ENCODE measurements at places on chromosomes 5 and 9.
A peak's percentile ranks its signal among the peaks of the same experiment; 100 is the strongest.

- DNase-seq = no peak
Measured at GRCh38 chr5:141779503-141779973, 97.5 kb upstream of the ARAP3 start.

DNA sequence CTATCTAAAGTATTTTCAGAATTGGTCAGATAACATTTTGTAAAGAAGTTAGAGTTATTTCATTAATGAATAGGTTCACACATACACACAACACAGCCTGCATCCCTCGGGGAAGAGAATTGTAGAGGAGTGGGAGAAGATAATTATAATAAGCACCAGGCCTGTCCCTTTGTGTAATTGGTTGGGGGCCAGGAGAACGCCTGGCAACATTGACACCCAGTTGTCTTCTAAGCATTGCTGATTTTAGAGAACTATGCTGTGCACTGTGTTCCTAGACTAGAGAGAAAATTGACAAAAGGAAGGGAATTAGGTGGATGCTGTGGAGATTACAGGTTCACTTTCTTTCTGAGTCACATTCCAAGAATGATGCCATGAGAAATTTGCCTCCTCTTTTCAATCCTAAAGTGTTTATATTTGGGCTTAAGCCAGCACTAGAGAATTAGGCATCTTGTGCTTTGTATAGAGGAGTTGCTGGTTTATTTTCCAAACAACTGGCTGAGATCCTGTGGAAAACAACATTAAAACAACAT lies 247.6 kb downstream of the COX7C start:
- DNase-seq = no peak

DNA sequence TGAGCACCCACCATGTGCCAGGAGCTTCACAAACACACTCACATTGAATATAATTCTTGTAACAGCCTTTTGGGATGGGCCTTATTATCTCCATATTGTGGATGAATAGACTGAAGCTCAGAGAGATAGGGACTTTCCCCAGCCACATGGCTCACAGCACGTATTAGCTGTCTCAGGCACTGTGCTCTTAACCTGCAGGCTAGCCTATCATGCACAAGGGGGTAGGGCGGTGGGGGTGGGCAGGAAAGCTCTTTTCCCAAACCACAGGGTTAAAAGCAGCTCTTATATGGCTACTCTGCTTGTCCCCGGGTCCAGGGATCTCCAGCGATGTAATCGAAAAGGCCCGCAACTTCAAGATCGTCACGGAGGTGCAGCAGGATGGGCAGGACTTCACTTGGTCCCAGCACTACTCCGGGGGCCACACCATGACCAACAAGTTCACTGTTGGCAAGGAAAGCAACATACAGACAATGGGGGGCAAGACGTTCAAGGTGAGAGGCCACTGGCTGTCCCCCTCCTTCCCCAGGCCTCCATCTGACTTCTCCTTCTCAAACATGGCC lies 2.6 kb downstream of the FABP6 start:
- DNase-seq = no peak

- peak; percentile 81 for DNase-seq
Measured at GRCh38 chr5:45696206-45696836, at the start of gene HCN1. Gene HCN1 (minus strand): TSS chr5:45696380.

GRCh38 chr9:130110596-130111021 lies 56.9 kb downstream of the GPR107 start:
- DNase-seq = no peak

GRCh38 chr5:138610415-138610917 lies 35.3 kb upstream of the HSPA9 start:
- DNase-seq = no peak

- DNase-seq = no peak
Measured at GRCh38 chr5:155252717-155253116, 239.2 kb downstream of the KIF4B start.

GRCh38 chr5:14097998-14098471 lies 45.1 kb upstream of the TRIO start:
- DNase-seq = no peak

DNA sequence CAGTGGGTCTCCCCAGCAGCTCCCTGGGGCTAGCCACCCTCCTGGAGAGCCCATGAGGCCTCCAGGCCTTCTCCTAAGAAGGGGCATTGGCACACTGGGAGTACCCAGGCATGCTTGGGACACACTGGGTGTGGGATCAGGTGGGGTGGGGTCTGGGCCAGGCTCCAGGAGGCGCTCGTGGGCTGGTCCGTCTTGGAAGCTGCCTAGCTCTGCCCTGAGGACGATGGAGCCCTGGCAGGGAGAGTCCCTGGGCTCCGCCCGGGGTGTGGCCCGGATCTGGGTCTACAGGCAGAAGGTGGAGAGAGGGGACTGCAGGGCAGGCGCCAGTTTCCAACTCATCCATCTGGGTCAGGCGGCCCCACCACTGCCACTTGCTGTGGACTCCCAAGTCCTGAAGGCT lies 2.4 kb downstream of the PRRX2 start:
- no peak for DNase-seq

DNA sequence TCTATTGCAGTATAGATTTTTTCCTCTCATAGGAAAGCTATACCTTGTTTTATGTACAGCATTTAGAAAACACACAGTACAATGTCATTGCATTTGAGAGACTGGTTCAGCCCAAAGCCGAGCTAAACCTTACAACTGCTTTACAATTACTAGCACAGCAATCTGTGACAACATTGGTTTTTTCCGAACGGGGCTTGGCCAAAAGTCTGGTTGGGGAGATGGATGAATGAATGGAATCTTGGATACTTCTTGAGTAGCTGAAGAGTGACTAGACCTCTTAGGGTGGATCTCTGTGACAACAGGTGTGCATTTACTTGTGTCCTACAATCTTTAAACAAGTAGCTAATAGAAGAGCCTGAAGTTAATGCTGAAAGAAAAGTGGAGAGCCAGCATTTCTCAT lies 1.2 kb downstream of the SGCD start:
- no peak for DNase-seq

DNA sequence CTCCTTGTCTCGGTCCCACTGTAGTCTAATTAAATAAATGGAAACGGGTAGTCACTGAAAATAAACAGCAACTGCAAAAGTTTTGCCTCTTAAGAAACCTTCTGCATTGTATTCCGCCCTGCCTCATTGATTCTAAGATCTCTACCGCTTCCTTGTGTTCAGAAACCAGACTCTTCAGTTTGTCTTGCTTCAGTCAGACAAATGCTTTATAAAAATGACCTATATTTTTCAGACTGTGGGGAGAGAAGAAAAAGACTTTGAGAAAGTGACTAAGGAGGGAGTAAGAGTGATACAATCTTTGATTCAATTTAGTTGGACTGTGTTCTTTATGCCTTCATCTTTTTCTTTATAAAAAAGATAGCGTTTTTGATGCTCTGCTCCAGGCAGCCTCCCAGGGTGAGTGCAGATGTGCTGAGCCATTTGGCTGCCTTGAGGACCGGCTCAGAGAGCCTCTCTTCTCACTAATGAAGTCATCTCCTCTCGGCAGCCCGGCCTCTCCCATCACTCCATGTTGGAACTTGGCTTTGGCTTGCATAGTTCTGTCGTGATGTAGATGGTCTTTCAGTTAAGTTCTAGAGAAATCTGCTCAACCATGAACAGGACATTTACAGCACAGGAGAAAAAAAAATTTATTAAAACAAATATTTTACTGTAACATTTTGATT lies 4.0 kb upstream of the VCAN start:
- DNase-seq = no peak

- DNase-seq = no peak
Measured at GRCh38 chr9:131824155-131824594, 84.3 kb upstream of the RAPGEF1 start.

- DNase-seq = no peak
Measured at GRCh38 chr5:169711551-169712225, 74.6 kb downstream of the DOCK2 start.

GRCh38 chr5:61801174-61801573 lies 469.1 kb downstream of the ZSWIM6 start:
- DNase-seq = no peak

GRCh38 chr5:113169720-113170119 lies 193.1 kb downstream of the DCP2 start:
- no peak for DNase-seq

DNA sequence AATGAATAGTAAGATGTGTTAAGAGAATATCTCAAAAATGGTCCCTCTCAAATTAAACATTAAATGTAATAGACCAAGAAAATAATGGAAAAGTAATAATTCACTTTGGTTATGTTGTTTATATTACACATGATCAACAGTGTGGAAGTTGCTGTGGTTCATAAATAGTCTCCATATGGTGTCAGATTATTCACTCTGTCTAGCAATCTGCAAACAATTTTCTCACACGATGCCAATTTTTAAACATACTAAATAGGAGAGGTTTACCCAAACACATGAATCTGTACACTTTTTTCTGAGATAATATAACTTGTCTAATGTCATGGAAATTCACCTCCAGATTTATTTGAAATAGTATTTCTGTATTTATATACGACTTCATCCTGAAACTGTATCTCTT lies 217.4 kb upstream of the FBXL7 start:
- no peak for DNase-seq

GRCh38 chr5:69074664-69075521 lies 18.9 kb upstream of the SLC30A5 start:
- DNase-seq = no peak

DNA sequence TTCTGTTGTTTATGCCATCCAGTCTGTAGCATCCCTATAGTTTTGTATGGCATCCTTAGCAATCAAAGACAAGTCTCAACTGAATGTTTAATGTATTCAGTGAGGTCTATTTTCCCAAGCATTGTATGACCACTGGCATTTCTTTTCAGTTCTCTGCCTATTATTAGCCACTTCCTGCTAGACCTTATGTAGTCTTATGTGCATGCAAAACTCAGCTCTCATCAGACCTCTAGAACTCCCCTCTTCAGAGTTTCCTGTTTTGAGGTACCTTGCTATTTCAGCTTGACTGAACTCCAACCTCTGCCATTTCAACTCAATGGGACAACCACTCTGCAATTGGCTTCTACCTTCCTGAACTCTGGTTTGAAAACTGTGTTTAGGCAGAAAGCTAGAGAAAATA lies 113.2 kb downstream of the SLC25A46 start:
- no peak for DNase-seq

DNA sequence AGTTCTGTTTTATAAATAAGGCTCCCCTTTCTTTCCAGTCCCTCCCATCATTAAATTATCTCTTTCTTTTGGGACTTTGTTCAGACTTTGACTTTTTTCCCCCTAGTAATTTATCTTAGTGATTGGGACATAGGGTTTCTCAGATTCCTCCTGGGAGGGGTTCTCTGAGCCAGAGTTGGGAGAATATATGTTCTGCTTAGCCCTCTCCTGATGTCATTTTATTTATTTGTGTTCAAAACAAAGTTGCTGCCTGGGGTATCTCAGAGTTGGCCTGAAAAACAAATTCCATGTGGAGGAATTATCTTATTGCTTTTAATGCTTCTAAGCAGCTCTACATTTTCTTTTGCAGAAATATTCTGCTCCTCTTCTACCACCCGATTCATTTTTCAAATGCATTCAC lies 211.0 kb downstream of the PCSK5 start:
- no peak for DNase-seq

DNA sequence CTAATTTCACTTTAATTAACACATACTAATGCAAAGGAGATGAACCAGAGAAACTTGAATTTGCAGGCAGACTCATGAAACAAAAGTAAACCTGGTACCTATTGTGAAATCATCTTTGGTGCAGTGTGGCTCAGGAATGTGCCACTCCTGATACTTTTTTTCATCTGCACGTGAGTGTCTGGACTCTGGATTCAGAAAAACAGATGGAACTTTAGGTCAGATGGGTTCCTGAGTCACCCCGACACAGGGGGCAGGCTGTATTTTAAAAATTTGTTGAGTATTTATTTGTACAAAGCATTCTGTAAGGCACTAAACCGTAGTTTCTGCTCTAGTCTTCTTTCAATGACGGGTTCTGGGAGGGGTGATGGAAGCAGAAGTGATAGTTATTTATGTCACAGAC lies 52.2 kb upstream of the TUT7 start:
- no peak for DNase-seq

DNA sequence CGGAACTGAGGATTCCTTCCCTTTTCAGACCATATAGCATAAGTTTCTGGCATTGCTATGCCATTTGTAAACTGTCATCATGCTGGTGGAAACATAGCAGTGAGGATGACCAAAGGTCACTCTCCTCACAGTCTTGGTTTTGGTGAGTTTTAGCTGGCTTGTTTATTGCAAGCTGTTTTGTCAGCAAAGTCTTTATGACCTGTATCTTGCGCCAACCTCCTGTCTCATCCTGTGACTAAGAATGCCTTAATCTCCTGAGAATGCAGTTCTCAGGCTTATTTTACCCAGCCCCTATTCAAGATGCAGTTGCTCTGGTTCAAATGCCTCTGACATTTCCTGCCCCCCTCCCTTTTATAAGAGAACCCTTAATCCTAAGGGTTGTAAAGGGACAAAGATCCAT lies 26.7 kb upstream of the GRIA1 start:
- no peak for DNase-seq

- DNase-seq = no peak
Measured at GRCh38 chr5:160457252-160457651, 35.6 kb downstream of the PTTG1 start.

DNA sequence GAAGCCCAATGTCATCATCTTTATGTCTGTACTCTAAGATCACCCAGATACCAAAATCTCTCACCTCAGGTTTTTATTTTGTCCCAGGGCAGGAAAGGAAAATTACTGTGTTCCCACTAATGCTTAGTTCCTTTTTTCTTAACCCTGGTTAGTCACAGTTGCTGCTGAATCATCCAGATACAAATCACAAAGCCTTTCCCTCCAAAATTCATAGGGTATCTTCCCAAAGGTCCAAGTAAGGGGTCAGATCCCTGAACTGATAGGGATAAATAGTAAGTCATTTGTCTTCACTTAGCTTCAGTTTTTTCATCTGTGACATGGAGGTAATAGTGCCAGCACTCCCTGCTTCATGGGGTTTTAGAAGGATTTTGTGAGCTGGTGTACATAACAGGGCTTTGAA lies 2.2 kb downstream of the PLCXD3 start:
- no peak for DNase-seq

- DNase-seq = no peak
Measured at GRCh38 chr5:96177303-96177869, 215.7 kb upstream of the ELL2 start.

- DNase-seq = no peak
Measured at GRCh38 chr5:139946440-139946839, 96.7 kb downstream of the NRG2 start.

GRCh38 chr9:74277532-74277931 lies 219.6 kb upstream of the RORB start:
- DNase-seq = no peak

GRCh38 chr5:15993919-15994318 lies 185.7 kb downstream of the MARCHF11 start:
- DNase-seq = no peak

DNA sequence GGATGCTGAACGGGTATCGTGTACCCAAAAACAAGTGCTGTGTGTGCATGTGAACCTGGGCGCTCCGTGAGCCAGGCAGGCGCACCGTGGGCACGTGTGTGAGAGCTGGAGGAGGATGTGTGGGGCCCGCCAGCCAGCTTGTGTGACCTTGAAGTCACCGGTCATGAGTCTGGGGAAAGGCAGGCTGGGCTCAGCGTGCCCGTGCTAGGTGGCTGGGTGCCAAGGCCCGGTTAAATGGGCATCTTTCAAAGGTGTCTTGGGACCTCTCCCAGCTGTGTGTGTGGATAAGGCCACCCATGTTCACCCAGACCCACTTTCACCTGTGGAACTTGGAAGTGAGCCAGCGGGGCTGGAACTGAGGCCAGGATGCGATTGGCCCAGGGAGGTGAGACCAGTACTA lies 3.4 kb downstream of the KCNT1 start:
- DNase-seq = no peak
